ENCODE measurements at places on chromosomes 5 and 9. TPM values are rescaled to one million over a fixed set of nuclear protein-coding genes. Genes with fewer than 3 reads are reported as not detected.

The CYSRT1 gene
- 0.72 TPM for total RNA-seq

The CCL27 gene
- not detected for total RNA-seq

The NRARP gene
- total RNA-seq: 0.32 TPM

The PCDHB10 gene
- not detected for total RNA-seq

The HMCN2 gene
- total RNA-seq: not detected

The FOXD4 gene
- total RNA-seq: 0.92 TPM

The FAM151B gene
- total RNA-seq: 0.15 TPM
